ENCODE measurements at places on chromosomes 7 and 10.

GRCh38 chr10:16384021-16384420, 52.8 kb upstream of the PTER start:
- DNase-seq: no peak

- DNase-seq: peak; percentile 66
Measured at GRCh38 chr10:84308481-84309304, 19.7 kb upstream of the CCSER2 start.

DNA sequence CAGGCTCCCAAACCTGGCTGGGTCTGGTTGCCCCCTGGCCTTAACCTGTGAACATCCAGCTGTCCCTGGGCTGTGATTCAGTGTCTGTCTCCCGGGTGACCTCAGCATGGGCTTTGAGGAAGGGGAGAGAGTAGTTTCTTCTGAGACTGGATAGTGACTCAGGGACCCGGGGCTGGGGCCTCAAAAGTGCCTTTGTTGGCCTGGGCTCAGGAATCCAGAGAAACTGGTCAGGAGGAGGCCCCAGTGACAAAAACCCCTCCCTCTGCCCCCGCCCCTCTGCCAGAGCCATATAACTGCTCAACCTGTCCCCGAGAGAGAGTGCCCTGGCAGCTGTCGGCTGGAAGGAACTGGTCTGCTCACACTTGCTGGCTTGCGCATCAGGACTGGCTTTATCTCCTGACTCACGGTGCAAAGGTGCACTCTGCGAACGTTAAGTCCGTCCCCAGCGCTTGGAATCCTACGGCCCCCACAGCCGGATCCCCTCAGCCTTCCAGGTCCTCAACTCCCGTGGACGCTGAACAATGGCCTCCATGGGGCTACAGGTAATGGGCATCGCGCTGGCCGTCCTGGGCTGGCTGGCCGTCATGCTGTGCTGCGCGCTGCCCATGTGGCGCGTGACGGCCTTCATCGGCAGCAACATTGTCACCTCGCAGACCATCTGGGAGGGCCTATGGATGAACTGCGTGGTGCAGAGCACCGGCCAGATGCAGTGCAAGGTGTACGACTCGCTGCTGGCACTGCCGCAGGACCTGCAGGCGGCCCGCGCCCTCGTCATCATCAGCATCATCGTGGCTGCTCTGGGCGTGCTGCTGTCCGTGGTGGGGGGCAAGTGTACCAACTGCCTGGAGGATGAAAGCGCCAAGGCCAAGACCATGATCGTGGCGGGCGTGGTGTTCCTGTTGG, at the start of gene CLDN4:
TSS of gene CLDN4 (plus strand) at position 316 of the 903 bp plus-strand sequence. CDS start at position 522, 206 bp downstream.
- no peak for DNase-seq

DNA sequence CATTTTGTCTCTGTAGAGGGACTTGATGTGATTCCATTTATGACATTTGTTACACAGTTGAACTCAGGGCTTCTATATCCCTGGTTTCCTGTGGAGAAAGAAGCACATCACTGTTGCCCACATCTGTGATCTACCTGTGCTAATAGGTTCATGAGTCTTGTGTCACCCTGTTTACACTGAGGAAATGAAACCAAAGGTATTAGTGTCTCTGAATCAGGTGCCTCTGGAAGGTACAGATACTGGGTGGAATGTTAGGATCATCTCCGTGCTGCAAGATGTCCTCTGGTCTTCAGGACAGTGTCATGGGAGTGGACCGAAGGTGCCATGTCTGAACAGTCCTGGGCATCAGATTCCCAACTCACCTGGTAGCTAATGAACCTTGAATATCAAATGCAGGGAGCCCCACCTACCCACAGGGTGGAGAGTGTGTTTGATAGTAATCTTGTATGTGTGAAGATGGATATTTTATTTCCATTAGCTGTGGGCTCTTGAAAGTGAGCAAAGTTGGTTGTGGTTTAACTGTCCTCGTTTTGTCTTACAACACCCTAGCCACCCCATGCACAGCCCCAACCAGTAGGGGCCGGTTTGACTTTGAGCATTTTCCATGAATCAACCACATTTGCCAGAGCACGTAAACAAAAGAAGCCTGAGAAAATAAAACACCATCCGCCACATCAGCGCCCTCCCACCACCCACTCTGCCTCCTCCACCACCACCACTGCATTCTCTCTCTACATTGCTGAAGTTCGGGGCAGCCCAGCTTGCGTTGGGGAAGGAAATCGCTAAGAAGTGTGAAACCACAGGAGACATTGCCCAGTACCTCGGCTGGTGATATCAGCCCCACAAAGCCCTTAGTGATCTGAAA, 40.7 kb downstream of the TARP start:
- DNase-seq: peak; percentile 94

GRCh38 chr10:102832248-102832647, 5.0 kb downstream of the CYP17A1 start:
- DNase-seq: no peak

DNA sequence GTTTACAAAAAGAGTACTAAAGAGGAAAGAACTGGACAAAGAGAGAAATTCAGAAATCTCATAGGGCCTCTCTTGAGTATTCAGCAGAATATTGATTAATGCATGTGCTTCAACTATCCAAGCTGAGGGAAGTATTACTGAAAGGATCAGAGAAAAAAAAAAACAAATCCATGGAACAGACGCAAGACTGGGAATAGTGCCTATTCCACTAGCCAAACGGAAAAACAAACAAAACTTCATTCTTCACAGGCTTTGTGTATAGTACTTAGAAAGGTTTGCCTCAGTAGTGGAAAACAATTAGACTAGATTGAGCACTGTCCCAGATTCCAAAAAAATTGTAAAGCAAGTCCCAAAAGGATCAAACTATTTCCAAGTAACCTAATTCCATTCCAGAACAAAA, 106.2 kb downstream of the TFEC start:
- no peak for DNase-seq

- DNase-seq: no peak
Measured at GRCh38 chr7:96303686-96304443, 18.0 kb downstream of the SLC25A13 start.

DNA sequence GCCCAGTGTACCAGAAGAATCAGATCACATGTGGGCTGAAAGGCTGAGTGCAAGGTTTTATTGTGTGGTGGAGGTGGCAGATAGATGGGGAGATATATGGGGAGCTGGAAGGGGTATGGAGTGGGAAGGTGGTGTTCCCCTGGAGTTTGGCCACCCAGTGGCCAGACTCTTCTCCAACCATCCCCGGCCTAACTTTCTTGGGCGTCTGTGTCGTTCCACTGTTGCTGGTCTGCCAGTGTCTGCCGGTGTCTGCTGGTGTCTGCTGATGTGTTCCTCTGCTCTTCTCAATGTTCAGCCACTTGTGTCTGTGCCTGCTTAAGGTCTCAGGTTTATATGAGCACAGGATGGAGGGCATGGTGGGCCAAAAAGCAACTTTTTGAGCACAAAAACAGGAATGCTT, 78.4 kb upstream of the PALS2 start:
- no peak for DNase-seq

GRCh38 chr7:112083776-112084355, 122.3 kb downstream of the DOCK4 start:
- no peak for DNase-seq

GRCh38 chr7:110001254-110001938, 1089.5 kb upstream of the LRRN3 start:
- DNase-seq: no peak

GRCh38 chr7:129166745-129167144, 21.7 kb upstream of the SMO start:
- DNase-seq: peak; percentile 65

DNA sequence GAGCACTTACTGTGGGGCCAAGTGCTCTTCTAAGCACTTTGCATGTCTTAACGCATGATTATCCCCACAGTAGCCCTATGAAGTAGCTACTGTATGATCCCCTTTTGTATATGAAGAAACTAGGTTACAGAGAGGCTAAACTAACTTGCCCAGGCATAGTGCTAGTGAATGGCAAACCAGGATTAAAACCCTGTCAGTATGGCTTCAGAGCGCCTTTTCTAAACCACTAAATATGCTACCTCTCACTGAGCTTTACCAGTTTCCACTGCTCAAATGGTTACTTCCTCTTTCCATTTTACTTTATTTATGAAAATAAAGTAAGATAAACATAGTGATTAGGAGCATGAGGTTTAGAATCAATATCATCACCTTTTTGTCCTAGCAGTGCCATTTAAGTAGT, 73.6 kb downstream of the PODXL start:
- no peak for DNase-seq

GRCh38 chr10:91864099-91864498, 45.2 kb downstream of the FGFBP3 start:
- DNase-seq: no peak

GRCh38 chr7:95365151-95365550, 31.0 kb downstream of the PON3 start:
- DNase-seq: no peak

DNA sequence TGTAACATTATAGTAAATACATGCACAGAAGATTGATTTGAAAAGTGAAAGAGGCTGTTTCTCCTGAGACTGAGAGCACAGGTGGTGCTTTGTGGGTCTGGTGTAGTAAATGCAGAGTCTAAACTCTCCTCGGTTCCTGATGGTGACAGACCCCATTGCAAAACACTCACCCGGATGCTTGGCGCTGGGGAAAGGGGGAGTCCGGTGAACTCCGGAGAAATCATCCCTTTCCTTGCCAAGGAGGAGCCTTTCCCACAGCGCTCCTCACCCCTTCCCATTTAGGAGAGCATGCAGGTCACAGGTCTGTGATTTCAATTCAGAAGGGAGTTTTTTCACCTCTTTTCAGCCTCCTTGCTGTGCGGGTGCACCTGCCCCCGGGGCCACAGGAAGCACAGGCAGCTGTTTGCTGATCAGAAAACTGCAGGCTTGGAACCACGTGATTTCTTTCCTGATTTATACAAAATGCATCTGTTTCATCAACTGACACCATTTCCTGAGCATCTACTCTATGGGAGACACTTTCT, 75.6 kb upstream of the LYZL2 start:
- peak; percentile 53 for DNase-seq

DNA sequence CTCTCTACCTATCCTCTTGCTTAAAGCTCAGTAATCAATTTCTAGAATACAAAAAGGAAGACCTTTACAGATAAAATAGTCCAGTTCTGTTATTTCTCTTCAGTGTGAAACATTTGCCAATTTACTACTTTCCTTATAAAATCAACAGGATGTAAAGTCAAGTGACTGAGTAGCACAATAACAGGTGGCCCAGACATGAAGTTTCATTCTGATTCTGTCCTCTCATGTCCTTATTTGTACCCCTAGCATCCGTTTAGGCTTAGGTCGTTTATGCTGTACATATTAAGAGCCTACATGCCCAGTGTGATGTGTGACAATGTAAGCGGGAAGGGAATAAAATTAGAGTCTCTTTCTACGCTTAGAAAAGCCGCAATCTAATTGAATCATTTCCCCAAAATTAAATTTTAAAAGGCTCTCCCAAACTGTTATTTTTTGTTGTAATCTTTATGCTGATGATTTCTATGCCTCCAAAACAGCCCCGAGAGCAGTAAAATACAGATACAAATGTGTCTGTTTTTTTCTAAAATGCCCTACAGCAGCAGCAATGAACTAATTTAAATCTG, 29.1 kb downstream of the EPC1 start:
- peak; percentile 43 for DNase-seq

GRCh38 chr7:143460271-143460979, 17.2 kb downstream of the TAS2R60 start:
- peak; percentile 34 for DNase-seq

- no peak for DNase-seq
Measured at GRCh38 chr7:64574540-64575099, 11.7 kb upstream of the ZNF680 start.

GRCh38 chr10:76303682-76304316, 872.4 kb downstream of the LRMDA start:
- peak; percentile 17 for DNase-seq

DNA sequence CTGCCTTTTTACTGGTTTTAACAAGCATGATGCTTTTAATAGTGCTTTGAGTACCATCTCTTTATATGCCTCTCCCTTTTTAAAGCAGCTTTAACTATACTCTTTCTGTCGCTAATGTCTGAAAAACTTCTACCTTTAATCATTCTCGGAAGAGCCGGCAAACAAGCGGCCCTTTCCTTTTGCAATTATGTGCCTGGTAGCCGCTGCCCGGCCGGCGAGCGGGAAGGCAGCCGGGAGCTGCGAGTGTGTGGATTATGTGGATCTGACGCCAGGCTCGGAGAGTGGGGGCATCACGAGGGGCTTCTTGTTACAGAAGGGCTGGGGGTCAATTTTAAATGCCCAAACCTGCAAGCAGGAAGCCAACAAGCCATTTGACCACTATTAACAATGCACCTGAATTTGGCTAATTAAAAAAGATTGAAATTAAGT, 120.9 kb downstream of the BUB3 start:
- no peak for DNase-seq

DNA sequence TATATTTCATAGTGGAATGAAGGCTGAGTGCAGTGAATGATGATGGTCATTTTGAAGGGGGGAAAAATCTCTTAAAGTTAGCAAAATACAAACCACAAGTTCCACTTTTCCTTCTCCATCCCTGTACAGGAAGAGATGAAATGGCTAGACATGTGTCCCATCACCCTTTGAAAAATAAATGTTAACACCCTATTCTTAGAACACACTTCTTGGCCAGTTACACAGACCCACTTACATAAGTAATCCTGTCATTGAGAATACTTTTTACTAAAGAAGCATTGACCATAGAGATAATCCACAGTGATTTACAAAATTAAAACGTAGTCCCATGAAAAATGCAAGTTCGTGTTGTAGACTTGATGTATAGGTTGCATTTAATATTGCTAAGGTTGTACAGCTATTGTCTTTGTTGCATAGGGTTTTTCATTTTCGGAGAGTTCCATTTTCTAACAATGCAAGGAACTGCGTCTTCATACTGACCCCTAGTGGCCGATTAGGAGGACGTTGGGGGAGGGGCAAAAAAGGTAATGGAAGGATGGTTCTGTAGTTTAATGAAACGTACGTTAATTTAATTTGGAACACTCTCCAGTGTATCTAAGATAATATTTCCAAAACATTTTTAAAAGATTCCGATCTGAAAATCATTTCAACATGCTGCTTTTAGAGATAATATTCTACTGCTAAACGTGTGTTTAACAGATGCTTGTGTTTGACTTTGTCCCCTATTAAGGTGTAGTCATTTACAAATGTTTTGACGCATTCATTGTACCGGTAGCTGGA, 60.9 kb downstream of the ARMC3 start:
- peak; percentile 79 for DNase-seq

GRCh38 chr7:80095545-80095944, 39.1 kb upstream of the GNAI1 start:
- DNase-seq: no peak

DNA sequence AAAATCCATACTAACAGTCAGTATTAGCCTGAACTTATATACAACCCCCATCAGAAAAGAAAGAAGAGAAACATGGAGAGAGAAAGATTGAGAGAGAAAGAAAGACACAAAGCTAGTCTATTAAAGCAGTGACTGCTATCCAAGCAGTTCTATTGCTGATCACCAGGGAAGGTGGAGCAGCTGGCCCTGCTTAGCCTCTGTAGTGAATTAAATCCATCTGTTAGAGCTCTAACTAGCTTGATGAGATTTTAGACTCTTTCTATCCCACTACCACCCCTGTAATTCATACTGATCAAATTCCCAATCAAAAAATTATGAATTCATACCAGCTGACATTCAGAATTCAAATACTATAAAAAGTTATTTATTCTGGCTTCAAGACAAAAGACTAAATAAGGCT, 486.0 kb upstream of the LRRN3 start:
- DNase-seq: no peak

GRCh38 chr7:5692112-5692844, 89.2 kb downstream of the RNF216 start:
- DNase-seq: no peak

- DNase-seq: no peak
Measured at GRCh38 chr10:111075577-111076185, 1.1 kb upstream of the ADRA2A start.

Measured in activated CD8-positive, alpha-beta T cell treated with anti-CD3 and anti-CD28 coated beads for 36 hours (primary cell).